ENCODE measurements at places on chromosomes 1 and 21. TPM values are rescaled to one million over a fixed set of nuclear protein-coding genes. Genes with fewer than 3 reads are reported as not detected.

Gene ATP8B2
- total RNA-seq = 59.0 TPM

Gene TMEM54
- total RNA-seq = 31.1 TPM

Gene HMGCL
- total RNA-seq = 38.7 TPM

Gene RAB3B
- total RNA-seq = 2.1 TPM

Gene TLCD4
- total RNA-seq = 0.07 TPM

Gene HES4
- total RNA-seq = 14.3 TPM

Gene NBPF4
- total RNA-seq = not detected

Gene UBL4B
- total RNA-seq = not detected

Gene SPATA1
- 0.25 TPM for total RNA-seq

Gene HCRTR1
- total RNA-seq = 0.13 TPM

Gene NR5A2
- total RNA-seq = 22.6 TPM

Gene OR2L13
- not detected for total RNA-seq

Gene LIN28A
- not detected for total RNA-seq

Gene DISP3
- total RNA-seq = not detected

Gene TNNI3K
- not detected for total RNA-seq

Gene CYB5RL
- total RNA-seq = 5.4 TPM

Gene AADACL3
- not detected for total RNA-seq

Gene ZSWIM5
- total RNA-seq = 0.53 TPM

Gene CFAP107
- total RNA-seq = not detected

Gene PAPPA2
- 0.05 TPM for total RNA-seq

Gene TIE1
- total RNA-seq = 478 TPM

Gene ZBTB37
- total RNA-seq = 1.4 TPM

Measured in mammary microvascular endothelial cell (primary cell).